Mucosa of descending colon (tissue), 3 donors: ENCODE measurements at places on chromosomes 3 and 15. TPM values are rescaled to one million over a fixed set of nuclear protein-coding genes. Genes with fewer than 3 reads are reported as not detected.

GRCh38 chr3:173732237-173732636 is 334.7 kb downstream of the NLGN1 start:
- DNase-seq = no peak

GRCh38 chr3:165837058-165837525 is at the start of gene BCHE:
Gene BCHE, minus strand, starts transcription at chr3:165837423. Its CDS starts 6,390 bp downstream, at chr3:165831033.
- no peak for DNase-seq

LRRC15 gene
- total RNA-seq = 1.8 TPM

GRCh38 chr15:36903195-36903594 is 197.2 kb downstream of the MEIS2 start:
- no peak for DNase-seq

GRCh38 chr3:23162934-23163333 is 40.2 kb upstream of the UBE2E2 start:
- DNase-seq = no peak

DNA sequence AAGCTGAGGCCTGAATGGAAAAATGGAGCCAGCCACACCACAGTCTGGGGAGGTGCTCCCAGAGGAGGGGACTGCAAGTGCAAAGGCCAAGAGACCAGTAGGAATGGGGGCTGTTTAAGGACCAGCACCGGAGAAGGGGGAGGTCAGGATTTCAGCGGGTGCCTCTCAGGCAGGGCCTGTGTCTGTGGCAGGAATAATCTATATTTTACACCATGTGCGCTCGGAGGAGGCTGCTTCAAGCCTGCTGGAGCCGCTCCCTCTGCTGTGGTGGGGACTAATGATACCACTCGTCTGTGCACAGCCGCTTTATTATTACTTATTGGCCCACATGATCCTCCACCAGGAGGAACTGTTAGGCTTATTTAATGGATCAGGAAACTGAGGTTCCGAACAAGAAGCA is 45.3 kb downstream of the TPRA1 start:
- no peak for DNase-seq

C2CD4A gene
- 1.9 TPM for total RNA-seq

ITIH3 gene
- total RNA-seq = 0.72 TPM

PCOLCE2 gene
- 8.4 TPM for total RNA-seq

GRCh38 chr3:140086642-140087041 is 151.7 kb downstream of the CLSTN2 start:
- DNase-seq = no peak

- DNase-seq = no peak
Measured at GRCh38 chr3:121918779-121919483, 24.7 kb downstream of the SLC15A2 start.

DNA sequence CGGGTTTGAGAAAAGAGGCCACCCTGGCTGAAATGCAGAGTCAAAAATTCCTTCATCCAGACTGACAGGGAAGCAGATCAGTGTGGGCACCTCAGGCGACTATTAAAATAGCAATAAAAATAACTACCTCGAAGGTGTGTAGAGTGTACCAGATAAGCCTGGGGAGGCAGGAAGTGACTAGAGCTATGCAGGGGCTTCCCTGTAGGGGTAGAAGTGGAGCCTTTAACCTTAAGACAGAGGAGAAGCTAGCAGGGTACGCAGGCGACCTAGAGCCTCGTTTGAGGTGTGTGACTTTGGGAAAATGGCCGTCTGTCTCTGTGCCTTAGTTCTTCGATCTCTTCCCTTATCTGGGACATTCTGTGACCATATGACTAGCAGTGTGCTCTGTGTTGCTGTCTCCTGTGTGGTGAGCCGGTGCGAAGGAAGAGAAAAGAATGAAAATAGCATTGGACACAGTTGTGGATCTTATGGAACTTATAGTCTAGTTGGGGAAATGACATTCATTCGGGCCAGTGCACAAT is 17.6 kb downstream of the BHLHE40 start:
- no peak for DNase-seq

VPS39 gene
- total RNA-seq = 66.7 TPM

KIF15 gene
- 1.6 TPM for total RNA-seq

- DNase-seq = no peak
Measured at GRCh38 chr3:154105218-154105975, 15.8 kb upstream of the ARHGEF26 start.
